ENCODE measurements at places on chromosomes 4 and X.

DNA sequence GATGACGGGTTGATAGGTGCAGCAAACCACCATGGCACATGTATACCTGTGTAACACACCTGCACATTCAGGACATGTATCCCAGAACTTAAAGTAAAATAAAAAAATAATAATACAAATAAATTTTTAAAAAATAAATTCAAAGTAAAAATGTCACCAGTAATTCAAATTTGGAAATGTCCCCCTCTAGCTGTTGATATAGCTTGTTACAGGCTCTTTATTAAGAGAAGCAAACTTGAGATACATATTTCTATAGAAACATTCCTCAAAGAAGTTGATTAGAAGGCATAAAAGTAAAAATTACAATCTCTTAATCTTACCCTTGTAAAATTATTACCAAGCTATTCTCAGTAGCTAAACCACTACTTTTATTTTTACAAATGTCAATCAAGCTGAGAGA lies 1397.0 kb downstream of the FAM133A start:
- DNase-seq, result no peak

DNA sequence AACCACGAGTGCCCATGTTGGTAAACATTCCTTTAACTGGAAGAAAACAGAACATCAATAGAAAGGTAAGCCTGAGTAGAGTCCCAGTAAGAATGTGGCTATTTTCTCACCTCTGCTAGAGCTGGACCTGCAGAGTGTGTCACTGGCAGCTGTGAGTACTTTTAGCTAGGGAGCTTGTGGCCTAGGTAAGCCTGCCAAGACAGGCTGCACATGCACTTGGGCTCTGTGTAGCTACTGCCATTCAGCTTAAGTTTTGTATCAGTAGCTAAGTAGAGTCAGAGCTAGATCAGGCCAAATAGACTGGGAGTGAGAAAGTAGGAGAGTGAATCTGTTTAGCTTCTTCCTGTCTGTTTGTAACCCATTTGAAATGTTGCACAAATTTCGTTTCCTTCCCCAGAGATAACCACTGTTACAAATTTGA lies 35.3 kb downstream of the RBPJ start:
- no peak for DNase-seq

- DNase-seq, result no peak
These were observed 60.7 kb downstream of the EFHC2 start for GRCh38 chrX:44282753-44283152.

DNA sequence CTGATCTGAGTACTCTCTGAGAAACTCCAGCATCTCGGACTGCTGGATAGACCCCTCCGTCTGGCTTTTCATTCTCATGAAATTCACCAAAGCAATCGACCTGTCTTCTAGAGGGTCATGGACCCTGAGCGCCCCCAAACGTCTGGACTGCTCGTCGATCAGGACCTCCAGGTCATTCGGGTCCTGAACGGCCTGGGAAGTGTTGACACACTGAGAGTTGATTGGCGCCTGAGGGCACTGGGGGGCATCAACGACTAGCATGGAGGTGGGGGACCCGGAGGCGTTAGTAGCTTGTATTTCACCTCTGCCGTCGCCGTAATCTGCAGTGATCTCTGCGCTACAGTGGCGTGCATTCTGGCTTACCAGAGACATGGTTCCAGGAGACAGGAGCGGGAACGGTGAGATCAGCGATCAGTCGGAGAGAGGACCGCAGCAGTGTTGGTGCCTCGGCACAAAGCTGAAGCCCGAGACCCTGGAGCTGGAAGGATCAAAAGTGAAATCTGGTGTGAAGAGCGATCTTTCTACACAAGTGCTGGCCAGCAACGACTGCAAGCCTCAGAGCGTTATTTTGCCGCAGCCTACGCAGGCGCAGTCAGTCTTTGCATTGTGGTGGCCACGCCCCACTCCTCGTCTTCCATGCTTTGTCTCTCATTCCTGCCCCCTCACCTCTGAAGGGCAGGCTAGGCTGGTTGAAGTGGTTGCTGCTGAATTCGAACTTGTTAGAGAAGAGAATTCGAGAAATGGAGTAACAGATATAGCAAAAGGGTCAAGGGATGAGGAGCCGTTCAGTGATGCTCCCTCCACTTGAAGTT lies at the start of gene MAGEE2:
Gene MAGEE2, minus strand, starts transcription at position 575 of the 812 bp plus-strand sequence. Its CDS starts 203 bp downstream, at position 372.
- DNase-seq, result peak; percentile 14

DNA sequence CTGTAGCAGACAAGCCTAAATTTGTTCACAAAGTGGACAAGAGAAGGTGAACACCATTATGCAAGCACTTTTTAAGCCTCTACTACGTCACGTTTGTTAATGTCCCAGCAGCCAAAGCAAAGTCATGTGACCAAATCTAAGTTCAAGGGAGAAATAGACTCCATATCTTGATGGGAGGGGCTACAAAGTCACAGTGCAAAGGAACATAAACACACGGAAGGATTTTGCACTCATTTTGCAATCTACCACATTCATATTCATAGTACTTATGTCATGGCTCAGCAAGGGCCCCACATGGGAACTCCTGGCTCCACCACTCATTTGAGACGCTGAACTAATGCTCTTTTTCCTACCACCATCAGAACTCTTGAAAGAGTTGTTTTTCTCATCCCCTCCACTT lies 139.0 kb upstream of the JADE1 start:
- DNase-seq, result no peak

- DNase-seq, result no peak
These were observed 71.8 kb downstream of the FBXO8 start for GRCh38 chr4:174211622-174212044.

DNA sequence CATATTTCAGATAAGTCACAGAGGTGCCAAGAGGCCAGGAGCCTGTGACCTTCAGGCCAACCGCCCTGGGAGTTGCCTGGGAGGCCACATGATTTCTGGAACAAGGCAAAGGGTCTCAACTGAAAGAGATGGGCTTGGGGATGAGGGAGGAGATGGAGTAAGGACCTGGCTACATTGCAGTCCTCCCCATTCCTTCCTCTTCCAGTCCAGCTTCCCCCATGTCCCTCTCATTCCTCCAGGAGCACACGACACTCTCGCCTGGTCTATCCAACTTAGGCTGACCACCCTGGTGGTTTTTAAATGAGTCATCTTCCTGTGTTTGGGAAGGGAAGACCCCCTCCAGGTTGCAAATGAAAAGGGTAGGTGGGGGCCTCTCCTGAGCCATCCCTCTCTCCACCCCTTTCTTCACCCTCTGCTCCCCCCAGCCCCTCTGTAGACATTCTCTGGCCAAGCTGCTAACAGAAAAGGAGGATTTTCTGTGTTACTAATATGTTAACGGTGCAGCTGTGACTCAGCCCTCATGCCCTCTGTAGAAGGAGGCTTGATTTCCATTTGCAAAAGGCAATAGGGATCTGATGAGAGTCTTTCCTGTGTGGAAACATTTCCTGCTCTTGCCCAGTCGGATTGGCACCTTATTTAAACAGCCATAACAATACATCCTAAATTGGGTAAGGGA lies 79.2 kb downstream of the RTL5 start:
- DNase-seq, result no peak

DNA sequence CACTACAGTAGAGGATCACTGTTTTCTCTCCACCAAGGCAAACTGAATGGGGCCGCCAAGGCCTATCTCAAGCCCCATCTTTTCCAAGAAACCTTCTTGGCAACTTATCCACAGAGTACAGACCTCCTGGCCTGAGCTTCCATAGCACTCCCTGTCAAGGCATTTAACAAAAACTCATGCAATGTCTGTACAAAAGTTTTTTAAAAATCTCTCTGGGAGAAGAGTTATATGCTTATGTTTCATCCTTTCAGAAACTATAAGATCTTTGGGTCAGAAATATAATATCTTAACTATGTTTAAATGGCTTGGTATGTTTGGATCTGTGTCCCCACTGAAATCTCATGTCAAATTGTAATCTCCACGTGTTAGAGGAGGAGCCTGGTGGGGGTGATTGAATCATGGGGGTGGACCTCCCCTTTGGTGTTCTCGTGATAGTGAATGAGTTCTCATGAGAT lies 13.6 kb downstream of the ADAMTS3 start:
- DNase-seq, result no peak

DNA sequence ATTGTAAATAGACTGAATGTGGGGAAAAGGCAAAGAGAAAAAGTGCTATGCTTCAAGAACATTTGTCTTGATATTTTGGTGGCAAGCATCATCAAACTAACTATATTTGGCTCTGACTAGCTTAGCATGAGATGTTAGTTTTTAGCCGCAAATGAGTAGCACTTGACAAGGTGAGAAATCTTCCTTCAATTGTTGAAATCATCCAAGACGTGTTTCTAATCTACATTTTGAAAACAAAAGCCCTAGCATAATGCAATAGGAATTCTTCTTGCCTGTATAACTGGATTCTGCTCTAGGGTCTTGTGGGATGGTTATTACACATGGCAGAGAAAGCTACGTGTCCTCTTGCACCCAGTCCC lies 92.5 kb downstream of the SORBS2 start:
- no peak for DNase-seq

DNA sequence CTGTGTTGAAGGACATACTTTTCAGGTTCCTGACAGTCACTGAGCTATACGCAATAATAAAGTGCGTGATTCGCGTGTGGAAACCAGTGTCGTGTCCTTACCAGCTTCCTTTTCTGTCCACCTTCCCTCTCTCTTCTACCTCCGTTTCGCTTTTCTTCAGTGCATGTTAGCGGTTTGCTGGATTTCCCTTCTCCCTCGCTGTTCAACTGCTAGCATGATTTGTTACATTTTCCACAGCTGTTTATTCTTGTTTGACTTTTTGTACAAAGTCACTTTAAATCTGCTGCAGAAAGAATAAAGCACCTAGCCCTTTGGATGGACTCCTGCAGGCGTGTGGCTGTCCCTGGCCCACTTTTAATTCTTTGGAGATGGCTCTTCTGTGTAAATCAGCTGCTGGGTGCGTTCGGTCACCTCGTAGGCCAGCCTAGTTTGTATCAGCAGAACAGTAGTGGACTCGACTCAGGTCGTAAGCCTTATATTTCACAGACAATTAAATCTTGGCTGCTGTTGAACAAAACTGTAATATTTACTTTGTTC lies 8.9 kb upstream of the HAND2 start:
- no peak for DNase-seq

DNA sequence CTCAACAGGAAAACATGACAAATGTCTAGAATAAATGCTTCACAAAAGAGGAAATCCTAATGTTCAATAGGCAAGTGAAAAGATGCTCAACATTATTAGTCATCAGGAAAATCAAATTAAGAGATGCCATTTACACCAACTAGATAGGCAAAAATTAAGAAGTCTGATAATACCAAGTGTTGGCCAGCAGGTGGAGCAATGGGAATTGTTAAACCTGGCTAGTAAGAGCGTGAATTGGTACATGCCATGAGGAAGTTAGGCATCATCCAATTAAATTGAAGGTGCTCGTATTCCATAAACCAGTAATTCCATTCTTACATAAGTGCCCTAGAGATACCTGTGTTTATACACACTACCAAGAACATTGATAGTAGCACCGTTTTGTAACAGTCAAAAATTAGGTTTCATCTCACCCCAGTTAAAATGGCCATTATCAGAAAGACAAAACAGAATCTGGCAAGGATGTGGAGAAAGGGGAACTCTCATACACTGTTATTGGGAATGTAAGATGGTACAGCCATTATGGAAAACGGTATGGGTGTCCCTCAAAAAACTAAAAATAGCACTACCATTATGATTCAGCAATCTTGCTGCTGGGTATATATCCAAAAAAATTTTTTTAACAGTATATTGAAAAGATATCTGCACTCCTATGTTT lies 14.0 kb upstream of the ZCCHC18 start:
- peak; percentile 79 for DNase-seq

- no peak for DNase-seq
These were observed 9.7 kb upstream of the COMMD8 start for GRCh38 chr4:47473141-47473750.

- DNase-seq, result no peak
These were observed 88.1 kb downstream of the NPFFR2 start for GRCh38 chr4:72119946-72120345.

GRCh38 chr4:25926462-25926861 lies 12.4 kb downstream of the SMIM20 start:
- no peak for DNase-seq

DNA sequence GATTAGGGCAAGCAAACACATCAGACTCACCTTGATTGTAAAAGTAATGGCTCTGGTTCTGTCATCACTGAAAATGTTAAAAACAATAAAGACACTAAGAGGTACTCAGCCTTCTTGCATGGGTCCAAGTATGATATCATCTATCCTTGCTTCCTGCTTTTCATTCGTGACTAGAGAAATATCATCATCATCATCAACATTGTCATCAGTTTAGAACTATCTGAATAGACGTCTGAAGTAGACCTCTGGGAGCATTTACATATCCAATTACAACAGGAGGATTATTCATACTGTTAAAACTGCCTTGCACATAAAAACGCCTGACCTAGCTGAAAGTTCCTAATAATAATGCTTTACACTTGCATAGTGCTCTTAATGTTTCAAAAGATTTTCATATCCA lies 9.8 kb upstream of the FRAS1 start:
- DNase-seq, result no peak

- DNase-seq, result no peak
These were observed 32.7 kb downstream of the TMEM47 start for GRCh38 chrX:34624416-34624815.

DNA sequence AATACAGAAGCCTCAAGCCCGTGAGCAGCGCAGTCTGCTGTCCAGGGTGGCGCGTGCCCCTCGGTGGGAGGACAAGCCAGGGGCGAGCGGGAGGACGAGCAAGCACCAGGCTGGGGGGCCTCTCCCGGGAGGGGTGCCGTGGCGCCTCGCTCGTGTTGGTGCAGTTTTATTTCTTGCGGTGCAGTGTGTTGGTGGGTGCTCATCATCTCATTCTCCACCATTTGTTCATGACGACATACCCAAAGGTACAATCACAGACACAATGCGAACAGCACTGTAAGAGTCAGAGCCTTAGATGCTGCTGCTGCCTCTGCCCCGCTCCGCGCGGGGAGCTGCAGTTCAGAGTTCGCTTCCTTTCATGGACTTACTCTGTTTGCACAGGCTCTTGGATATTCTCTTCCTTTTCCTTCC lies 30.3 kb downstream of the RGS12 start:
- DNase-seq, result no peak

GRCh38 chr4:100981447-100982204 lies 365.7 kb downstream of the PPP3CA start:
- DNase-seq, result no peak

DNA sequence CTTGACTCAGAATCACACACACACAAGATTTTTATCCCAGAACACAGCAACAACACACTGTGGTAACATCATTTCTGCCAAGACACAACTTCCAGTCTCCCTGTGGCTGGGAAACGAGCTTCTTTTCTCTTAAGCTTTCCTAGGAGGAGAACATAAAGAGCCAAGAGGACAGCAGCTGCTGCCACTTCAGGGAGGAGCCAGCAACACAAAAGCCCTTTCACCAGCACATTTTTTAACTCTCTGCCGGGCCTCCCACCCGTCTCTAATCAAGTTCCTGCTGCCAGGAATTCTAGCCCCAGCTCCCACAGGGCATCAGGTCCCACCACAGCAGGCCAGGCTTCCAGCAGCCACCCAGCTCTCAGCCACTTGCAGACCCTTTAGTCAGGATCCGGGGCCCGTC lies 22.4 kb downstream of the FAT1 start:
- no peak for DNase-seq

DNA sequence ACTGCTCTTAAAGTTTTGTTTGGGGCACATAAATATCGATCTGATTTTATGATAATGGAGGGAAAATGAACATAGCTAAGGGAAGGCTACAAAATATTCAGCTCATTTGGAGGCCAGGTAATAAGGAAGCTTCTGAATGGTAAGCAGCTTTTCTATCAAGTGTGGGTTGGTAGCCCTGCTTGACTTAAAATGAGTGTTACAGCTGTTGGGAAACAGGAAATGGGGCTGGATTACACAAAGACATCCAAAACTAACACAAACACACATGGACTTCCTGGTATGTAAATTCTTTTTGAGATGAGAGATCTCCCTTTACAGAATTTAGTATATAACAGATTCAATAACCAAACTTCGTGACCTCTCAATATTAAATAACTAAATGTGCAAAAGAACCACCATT lies 58.0 kb downstream of the FGF16 start:
- no peak for DNase-seq

All from A549 (cell line).